Neural progenitor cell (in vitro differentiated cells): ENCODE measurements at places on chromosomes 2 and 18. TPM values are rescaled to one million over a fixed set of nuclear protein-coding genes. Genes with fewer than 3 reads are reported as not detected.

FAM228A gene
- total RNA-seq: 0.34 TPM in 1 of 2 replicates, not detected in the other

PDE11A gene
- 0.13 and 0.62 TPM in 2 replicates for total RNA-seq

OXER1 gene
- total RNA-seq: 0.62 and 0.88 TPM in 2 replicates

ERCC3 gene
- 68.9 and 71.5 TPM in 2 replicates for total RNA-seq

- DNase-seq: peak; percentile 67
These were observed 861 bp downstream of the SLC39A10 start for GRCh38 chr2:195657634-195658540.

DNA sequence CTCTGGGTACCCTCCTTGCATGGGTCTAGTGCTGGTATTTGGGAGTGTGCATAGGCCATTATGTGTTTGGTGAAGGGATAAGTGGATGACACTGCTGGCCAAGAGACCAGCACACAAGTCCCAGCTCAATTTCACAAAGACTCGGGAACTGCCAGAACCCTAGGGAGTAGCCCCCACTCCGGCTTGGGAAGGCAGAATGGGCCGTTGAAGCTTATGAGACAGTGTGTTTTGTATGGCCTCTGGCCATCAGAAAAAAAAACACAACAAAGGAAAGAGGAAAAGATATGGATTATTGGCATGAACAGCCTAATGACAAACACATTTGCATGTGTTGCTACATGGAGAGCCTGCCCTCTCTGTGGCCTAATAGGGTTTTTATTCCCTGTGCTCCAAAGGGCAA is 144.2 kb downstream of the TTC32 start:
- DNase-seq: no peak

DNA sequence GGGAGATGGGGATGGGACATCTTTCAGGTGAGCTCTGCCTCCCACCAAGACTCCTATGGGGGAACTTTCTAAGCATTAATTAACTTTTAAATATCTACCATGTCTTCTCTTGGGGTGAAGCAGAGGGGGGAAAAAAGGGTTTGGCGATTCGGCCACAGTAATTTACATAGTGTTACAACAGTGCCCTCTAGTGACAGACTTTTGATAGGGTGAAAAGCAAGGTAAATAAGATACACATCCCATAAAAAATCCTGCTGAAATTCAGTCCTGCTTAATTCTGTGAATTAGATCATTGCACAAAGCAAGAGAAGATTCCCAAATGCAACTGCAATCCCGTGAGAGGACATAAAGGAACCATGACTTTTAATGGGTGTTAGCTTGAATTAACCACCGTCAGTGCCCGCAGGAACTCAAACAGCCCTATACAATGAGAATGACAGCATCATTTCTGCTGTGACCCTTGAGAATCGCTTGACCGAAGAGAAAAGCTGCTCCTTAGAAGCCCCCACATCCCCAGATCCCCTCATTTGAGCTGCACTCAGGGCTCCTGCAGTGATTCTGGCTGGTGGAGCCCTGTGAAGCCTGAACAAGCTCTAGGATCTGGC is 32.8 kb downstream of the FAM124B start:
- peak; percentile 78 for DNase-seq

GRCh38 chr2:165700531-165700930 is 93.5 kb downstream of the GALNT3 start:
- peak; percentile 58 for DNase-seq

DNA sequence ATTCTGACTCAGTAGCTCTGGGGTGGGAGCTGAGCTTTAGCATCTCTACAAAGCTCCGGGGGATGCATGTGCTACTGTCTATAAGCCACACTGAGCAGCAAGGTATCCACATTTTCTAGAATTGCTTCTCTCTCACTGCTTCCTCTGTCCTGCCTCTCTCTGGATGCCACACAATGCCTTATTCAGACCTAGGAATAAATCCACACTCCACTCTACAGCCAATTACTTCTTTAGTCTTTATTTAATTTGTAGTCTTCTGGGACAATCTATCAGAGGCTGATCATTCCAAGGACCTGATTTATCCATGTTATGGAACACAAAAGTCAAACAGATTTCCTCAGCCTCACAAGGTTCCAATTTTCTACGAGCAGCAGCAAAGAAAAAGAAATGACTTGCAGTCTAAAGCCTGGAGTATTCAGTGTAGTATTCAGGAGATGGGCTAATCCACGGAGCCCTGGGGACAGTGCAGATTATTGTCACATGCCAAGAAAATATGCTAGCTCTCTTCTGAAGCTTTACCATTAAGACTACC is 4.4 kb downstream of the BCL2 start:
- no peak for DNase-seq

GRCh38 chr2:239143858-239144712 is 256.7 kb downstream of the HDAC4 start:
- peak; percentile 67 for DNase-seq

- no peak for DNase-seq
These were observed 19.6 kb downstream of the DHX57 start for GRCh38 chr2:38856165-38856564.

DNA sequence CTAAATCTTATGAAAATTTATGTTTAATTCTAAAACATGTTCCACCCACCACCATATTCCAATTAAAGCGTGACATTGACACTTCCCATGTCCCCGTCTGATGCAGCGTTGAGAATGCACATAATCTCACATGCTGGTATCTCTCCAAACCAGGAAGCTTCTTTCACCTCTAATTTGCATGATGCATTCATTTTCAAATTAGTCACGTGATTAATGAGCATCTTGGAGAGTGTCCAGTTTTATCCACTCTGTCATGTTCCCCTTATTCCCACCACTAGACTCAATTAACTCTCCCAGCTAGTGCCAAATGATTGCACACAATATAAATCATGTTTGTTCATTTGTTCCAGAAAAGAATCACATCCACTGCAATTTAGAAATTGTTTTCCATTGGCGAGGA is 105.8 kb downstream of the RIT2 start:
- DNase-seq: no peak
